ENCODE measurements at places on chromosomes 6 and 20.

DNA sequence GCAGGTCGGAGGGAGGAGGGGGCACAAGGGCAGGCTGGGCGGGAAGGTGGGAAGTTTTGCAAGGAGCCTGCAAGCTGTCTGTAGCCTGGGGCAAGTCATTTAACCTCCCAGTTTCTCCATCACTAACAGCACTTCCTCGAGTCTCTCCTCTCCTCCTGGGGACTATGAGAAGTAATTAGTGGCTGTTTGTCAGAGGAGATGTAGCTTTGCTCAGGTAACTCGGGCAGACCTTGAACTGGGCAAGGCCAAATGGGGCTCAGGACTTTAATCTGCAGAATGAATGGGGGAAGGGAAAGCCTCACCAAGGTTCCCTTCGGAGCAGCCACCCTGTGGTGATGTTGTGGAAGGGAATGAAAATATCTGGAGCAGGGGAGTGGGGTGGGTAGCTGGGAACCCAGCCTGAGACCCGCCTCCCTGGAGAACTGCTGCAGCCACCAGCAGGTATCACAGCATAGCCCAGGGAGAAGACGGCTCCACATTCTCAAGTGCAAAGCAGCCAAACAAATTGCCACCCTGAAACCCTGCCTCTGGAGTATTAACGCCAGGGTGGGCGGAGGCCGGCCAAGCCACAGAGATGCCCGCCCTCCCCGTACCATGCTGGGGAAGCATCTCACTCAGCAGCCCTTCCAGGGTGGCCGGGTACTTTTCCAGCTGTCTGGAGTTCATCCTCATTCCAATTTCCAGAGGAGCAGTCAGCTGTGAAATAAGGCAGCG, 6.1 kb upstream of the LEMD2 start:
- H3K4me3 ChIP-seq = no peak overlapping the region
- no peak for DNase-seq
- H3K36me3 ChIP-seq = no peaks in the 10 kb centered on the region
- H3K4me1 ChIP-seq = peaks cover 5% of the 10 kb centered on the region
- no peak overlapping the region for H3K27ac ChIP-seq
- H3K27me3 ChIP-seq = peaks cover 14% of the 10 kb centered on the region

- peaks cover 9% of the 10 kb centered on the region for H3K4me1 ChIP-seq
- H3K4me3 ChIP-seq = no peak overlapping the region
- no peaks in the 10 kb centered on the region for H3K36me3 ChIP-seq
- no peak overlapping the region for H3K27ac ChIP-seq
- DNase-seq = no peak
These were observed 714 bp upstream of the MYLK2 start for GRCh38 chr20:31818376-31818908.

DNA sequence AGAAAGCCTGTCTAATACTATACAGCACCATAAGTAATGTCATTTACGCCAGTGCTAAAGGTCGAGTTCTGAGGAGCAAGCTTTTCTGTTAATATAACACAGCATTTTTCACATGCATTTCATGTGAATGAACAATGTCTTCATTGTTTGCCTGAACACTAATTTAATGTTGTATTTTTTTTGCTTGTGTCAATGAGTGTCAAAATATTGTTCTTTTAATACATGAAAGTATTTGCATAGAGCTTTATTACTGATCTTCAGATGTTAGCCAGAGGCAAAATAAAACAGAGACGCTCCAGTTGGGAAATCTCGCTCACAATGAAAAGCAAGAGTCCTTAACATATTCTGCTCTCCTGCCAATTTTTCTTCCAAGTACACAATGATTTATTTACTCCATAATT, 151.8 kb downstream of the FOXC1 start:
- H3K36me3 ChIP-seq = no peaks in the 10 kb centered on the region
- no peak for DNase-seq
- H3K27ac ChIP-seq = no peak overlapping the region

DNA sequence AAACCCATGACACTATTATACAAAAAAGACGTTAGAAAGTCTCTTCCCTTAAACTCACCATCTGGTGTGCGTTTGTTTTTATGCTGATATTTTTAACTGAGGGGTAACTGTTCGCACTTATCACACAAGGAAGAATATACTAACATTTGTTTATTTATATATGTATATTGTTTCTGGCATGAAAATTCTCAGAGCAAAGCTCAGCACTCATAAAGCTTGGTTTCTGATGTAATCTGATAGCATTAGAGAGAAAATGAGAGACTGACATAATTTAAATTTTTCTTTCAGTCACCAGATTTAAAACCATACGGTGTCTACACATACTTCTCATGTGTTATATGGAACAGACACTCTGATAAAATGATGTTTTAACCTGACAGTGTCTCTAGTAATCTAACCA, 6.9 kb downstream of the BLOC1S5 start:
- H3K27me3 ChIP-seq = no peaks in the 10 kb centered on the region
- no peak overlapping the region for H3K27ac ChIP-seq
- no peak for DNase-seq

- peak overlapping the region; percentile 67 for H3K27ac ChIP-seq
- no peaks in the 10 kb centered on the region for H3K27me3 ChIP-seq
- peaks cover 18% of the 10 kb centered on the region for H3K36me3 ChIP-seq
- no peak for DNase-seq
- peaks cover 46% of the 10 kb centered on the region for H3K4me1 ChIP-seq
- H3K4me3 ChIP-seq = peak overlapping the region; percentile 57
These were observed 2.6 kb upstream of the MRGBP start for GRCh38 chr20:62793757-62794006.

DNA sequence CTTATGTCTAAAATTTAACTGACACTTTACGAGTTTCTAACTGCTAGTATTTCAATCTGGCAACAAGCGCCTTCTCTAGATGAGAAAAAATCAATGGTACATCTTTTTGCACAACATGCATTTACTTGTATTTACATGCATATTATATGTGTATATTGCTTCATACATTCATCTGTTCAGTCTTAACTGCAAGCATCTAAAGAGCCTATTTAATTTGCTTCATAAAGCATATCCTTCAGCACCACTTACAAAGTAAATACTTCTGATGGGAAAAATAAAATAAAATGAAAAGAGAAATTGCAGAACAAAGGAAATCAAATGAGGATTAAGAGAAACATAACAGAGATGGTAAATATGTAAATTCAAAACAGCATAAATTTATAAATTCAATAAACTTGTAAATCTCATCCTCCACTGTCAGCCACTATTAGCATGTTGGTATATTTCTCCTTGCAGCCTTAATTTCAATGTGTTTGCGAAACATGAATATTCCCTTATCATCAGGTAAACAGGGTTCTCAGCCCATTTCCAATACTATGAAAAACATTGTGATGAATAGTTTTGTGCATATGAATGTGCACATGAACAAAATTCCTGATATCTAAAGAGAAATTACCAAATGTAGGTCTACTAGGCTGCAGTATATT, 332.5 kb upstream of the RUNX2 start:
- H3K27ac ChIP-seq = no peak overlapping the region
- H3K36me3 ChIP-seq = no peaks in the 10 kb centered on the region
- H3K4me3 ChIP-seq = no peak overlapping the region
- DNase-seq = no peak
- peaks cover under 1% of the 10 kb centered on the region for H3K4me1 ChIP-seq
- H3K27me3 ChIP-seq = no peaks in the 10 kb centered on the region

DNA sequence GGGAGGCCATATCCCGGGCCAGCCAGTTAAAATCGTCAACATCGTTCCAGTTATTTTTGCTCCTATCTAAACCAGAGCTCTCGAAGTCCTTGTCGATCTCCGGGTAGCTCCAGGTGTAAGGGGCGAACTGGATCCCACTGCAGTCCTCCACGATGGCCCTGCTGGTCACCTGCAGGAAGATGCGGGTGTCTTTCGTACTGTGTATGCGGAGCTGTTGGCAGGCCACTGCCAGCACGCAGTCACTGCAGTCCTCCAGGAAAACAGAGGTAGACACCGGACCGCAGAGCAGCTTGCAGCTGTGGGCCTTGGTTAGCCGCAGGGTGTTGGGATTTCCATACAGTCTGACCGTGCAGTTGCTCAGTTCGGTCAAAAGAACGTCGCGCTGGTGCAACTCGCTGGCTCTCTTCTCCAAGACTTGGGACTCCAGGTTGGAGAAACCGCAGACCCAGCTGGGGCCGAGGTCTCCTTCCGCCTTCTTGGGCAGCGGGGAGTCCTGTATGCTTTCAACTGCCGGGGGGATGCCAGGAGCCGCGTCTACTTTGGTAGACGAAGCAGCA, 742 bp downstream of the TBCC start:
- H3K27me3 ChIP-seq = no peaks in the 10 kb centered on the region
- H3K4me3 ChIP-seq = peak overlapping the region; percentile 97

DNA sequence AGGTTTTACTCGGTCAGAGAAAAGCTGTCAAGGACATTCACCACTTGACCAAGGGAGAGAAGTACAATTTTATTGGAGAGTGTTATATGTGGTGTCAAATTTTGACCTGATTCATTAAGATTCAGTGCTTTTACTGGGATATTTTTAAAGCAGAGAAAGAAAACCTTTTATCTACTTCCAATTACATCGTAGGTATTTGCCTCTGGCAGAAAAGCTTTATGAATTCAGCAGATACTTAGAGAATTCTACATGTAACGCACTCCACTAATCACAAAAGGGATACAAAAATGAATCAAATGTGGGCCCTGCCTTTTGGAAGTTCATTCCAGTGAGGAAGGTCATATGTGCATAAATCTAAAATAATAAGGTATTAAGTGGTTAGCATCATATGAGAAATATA, 133.7 kb downstream of the STXBP5 start:
- H3K36me3 ChIP-seq = no peaks in the 10 kb centered on the region
- no peaks in the 10 kb centered on the region for H3K4me1 ChIP-seq
- H3K27ac ChIP-seq = no peak overlapping the region
- no peaks in the 10 kb centered on the region for H3K27me3 ChIP-seq
- no peak for DNase-seq

- no peaks in the 10 kb centered on the region for H3K36me3 ChIP-seq
- no peaks in the 10 kb centered on the region for H3K4me1 ChIP-seq
- DNase-seq = no peak
- H3K27me3 ChIP-seq = no peaks in the 10 kb centered on the region
These were observed 27.2 kb upstream of the SYNJ2 start for GRCh38 chr6:157954150-157955117.

DNA sequence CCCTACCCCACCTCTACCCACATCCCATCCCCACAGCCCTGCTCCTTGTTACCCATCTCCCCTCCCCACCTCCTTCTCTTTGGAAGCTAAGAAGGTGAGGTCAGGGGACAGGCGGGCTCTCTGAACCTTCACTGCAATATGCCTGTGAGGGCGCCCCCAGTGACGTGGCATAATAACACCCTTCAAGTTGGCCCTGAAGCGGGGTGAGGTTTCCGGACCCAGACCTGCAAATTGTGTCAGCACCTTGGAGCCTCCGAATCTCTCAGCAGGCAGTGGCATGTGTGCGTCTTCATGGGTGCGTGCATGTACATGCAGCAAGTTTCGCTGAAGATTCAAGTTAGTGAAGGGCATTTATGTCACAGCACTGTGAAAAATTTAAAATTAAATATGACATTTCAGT, 114.6 kb downstream of the SOBP start:
- no peaks in the 10 kb centered on the region for H3K36me3 ChIP-seq
- no peaks in the 10 kb centered on the region for H3K4me1 ChIP-seq
- H3K4me3 ChIP-seq = no peak overlapping the region
- no peaks in the 10 kb centered on the region for H3K27me3 ChIP-seq
- H3K27ac ChIP-seq = no peak overlapping the region

GRCh38 chr20:5220321-5221060, 93.7 kb downstream of the CDS2 start:
- no peaks in the 10 kb centered on the region for H3K36me3 ChIP-seq
- no peak overlapping the region for H3K27ac ChIP-seq
- H3K27me3 ChIP-seq = no peaks in the 10 kb centered on the region
- DNase-seq = no peak

DNA sequence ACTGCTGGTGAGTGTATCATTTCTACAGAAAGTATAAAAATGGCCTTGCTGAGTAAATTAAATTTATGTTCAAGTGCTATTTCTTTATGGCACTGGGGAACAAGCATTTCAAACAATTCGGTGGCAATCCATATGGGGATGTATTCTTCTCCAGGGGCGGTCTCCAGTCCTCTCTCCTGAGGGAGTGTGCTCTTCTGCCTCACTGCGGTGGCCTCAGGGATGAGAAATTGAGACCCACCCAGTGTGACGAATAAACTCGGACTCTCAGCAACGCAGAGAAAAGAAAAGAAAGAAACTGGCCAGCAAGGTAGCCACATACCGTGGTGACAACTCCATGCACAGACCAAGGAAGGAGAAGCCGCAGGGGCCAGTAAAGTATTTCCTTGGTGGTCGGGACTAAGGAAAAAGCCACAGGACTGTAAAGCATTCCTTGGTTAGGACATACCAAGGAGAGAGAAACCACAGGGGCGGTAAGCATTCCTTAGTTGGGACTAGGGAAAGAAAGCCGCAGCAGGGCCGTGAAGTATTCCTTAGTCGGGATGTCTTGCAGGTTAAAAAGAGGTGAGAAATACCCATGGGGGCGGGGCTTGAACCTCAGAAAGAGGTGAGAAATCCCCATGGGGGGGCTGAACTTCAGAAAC, 13.6 kb upstream of the GOPC start:
- DNase-seq = no peak
- no peaks in the 10 kb centered on the region for H3K27me3 ChIP-seq
- H3K27ac ChIP-seq = no peak overlapping the region

GRCh38 chr6:43942616-43943015, 172.6 kb downstream of the VEGFA start:
- DNase-seq = peak; percentile 2
- no peaks in the 10 kb centered on the region for H3K4me1 ChIP-seq
- no peak overlapping the region for H3K27ac ChIP-seq
- H3K27me3 ChIP-seq = no peaks in the 10 kb centered on the region
- no peaks in the 10 kb centered on the region for H3K36me3 ChIP-seq

DNA sequence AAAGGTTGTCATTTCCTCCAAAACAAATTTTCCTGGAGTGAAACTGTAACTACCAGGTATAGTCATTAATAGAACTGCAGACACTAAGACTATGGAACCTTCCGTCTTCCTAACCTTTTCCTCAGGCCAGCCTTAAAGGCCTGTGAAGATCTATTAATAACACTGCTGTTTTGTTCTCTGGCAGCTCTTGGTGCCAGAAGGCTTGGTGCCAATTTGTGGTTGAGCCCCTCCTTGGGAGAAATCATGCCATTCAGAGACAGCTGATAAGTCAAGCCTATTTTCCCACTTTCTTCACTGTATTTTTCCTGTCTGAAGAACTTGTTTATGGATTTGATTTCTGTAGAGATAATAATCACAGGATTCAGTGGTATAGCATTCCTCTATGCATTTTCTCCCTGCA, 64.8 kb downstream of the HCRTR2 start:
- no peak overlapping the region for H3K27ac ChIP-seq
- H3K4me1 ChIP-seq = no peaks in the 10 kb centered on the region
- no peak overlapping the region for H3K4me3 ChIP-seq

- no peak overlapping the region for H3K27ac ChIP-seq
- no peaks in the 10 kb centered on the region for H3K36me3 ChIP-seq
- no peak overlapping the region for H3K4me3 ChIP-seq
- peaks cover 3% of the 10 kb centered on the region for H3K27me3 ChIP-seq
- no peak for DNase-seq
These were observed 83.1 kb upstream of the PTPN1 start for GRCh38 chr20:50426866-50427718.

- H3K4me3 ChIP-seq = no peak overlapping the region
- H3K36me3 ChIP-seq = no peaks in the 10 kb centered on the region
- no peak for DNase-seq
- H3K27me3 ChIP-seq = no peaks in the 10 kb centered on the region
- no peaks in the 10 kb centered on the region for H3K4me1 ChIP-seq
These were observed 31.9 kb upstream of the TAB2 start for GRCh38 chr6:149285626-149286025.

Measured in DND-41 (cell line).